ENCODE measurements at places on chromosomes 4 and X.

DNA sequence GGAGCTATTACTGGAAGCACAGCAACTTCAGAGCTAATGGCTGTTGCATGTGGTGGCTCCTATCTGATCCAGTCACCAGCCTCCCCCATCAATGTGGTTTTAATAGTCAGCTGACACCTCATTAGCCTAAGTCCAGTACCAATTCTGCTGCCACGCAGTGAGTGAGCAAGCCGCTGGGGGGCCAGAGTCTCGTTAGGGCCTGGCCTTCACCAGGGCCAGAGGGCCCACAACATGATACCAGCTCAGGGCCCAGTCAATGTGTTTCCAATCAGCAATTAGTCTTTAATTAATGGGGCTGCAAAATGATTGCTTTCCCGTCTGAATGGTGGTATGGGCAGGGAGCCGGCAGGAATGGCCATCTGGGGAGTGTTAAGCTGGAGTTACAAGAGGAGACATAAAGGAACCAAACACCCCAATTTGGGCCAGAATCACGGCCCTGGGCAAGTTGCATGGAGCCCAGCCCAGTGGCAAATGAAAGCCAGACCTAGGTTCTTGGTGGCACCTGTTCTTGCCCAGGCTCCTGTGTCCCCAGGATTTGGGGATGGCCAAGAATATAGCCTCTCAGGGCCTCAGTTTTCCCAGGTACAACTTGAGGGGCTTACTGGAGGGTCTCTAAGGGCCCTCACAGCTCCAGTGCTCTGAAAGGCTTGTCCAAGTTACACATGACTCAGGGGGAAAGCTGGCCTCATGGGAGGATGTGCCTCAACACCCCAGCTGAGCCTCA is 119.2 kb downstream of the EFNB1 start:
- no peak for DNase-seq

DNA sequence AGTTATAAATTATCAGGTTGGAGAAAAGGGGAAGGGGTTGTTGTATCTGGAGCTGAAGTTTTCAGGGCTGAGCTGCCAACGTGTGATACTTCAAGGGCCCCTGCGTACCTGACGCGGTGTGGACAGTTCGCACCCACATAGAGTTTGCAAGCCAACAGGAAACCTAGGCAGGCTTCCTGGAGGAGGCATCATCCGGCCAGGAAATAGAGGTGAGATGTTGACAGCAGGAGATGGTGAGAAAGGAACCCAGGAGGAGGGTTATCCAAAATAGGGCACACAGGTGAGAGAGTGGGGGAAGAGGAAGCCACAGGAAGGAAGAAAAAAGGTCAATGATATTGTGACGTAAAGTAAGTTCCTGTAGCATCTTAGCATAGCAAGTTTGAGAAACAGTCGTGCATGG is 127.2 kb downstream of the DHRSX start:
- no peak for DNase-seq

GRCh38 chr4:57554556-57555092 is 444.4 kb upstream of the IGFBP7 start:
- DNase-seq = no peak

DNA sequence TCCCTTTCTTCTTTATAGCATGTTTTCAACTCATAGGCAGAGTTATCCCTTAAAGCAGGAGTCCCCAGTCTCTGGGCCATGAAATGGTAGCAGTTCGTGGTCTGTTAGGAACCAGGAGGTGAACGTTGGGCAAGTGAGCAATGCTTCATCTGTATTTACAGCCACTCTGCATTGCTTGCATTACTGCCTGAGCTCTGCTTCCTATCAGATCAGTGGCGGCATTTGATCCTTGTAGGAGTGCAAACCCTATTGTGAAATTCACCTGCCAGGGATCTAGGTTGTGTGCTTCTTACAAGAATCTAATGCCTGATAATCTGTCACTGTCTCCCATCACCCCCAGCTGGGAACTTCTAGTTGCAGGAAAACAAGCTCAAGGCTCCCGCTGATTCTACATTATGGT is 39.8 kb downstream of the DTHD1 start:
- DNase-seq = no peak

- DNase-seq = no peak
These were observed 224.0 kb upstream of the TENM3 start for GRCh38 chr4:182019148-182019652.

DNA sequence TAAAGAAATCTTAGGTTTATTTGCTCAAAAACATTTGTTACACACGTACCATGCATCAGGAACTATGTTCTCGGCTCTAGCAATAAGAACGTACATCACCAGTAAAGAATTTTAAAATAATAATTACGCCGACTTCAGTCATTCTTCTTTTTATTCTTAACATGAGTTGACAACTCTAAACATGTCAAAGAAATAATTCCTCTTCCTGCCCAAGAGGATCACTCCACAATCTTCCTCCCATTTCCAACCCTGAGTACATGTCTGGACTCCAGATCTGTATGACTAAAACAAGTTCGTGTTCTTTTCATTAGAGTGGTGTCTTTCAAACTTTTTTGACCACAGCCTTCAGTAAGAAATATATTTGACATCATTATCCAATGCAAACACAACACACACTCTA is 201.6 kb upstream of the GRIA3 start:
- DNase-seq = no peak
